NCI-H446 (cell line): ENCODE measurements at places on chromosomes 6 and 20.

DNA sequence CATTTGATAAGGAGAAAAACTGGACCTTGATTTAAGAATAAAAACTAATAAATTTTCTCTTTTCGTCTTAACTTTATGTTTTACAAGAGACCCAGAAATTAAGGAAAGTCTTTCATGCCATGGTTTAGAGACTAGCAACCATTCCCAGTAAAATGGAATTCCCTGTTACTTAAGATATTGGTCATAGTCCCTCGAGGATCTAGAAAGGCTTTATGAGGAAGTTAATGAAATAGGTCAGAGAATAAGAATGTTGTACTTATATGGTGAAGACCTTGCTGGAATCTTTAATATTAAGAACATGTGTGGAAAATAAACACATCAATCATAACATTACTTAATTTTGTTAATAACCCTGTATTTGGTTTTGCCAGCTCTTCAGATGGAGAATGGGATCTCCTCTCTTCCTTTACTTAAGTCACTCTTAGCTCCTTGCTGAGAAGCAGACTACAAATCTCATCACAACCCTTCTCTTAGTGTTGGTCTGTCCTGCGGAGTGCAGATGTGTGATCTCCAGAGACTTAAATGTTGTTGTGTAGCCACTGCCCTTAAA lies 382.9 kb downstream of the QKI start:
- no peak for DNase-seq

DNA sequence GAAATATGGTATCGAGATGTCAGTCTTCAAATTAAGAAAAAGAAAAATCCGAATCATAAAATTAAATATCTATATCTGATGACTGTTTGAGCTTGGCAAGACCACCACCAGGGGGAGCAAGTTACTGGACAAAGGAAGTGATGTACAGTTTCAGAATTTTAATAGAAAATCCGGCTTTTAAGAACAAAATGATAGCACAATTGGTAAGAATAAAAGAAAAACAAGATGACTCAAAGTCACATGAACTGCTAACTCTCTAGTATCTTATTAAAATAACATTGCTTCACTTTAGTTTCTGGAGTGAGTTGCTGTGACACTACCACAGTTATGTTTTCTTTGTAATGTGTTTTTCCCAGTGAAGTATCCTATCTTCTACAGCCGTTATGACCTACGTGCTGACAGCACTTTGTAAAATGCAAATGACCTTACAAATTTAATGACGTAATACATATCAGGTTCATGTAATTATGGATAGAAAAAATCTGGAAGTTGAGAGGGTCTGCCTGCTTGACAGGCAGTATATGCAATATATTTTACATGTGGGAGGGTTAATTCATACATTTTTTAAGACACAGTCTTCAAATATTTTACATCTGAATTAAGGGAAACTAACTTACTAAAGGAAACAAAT lies 405.3 kb upstream of the HS3ST5 start:
- DNase-seq: peak; percentile 53

- DNase-seq: no peak
Observed at GRCh38 chr6:167337675-167338449, 13.0 kb downstream of the TTLL2 start.

- DNase-seq: no peak
Observed at GRCh38 chr20:14707865-14708596, 370.6 kb upstream of the FLRT3 start.

GRCh38 chr6:26592649-26593048 lies 4.1 kb upstream of the ABT1 start:
- no peak for DNase-seq

DNA sequence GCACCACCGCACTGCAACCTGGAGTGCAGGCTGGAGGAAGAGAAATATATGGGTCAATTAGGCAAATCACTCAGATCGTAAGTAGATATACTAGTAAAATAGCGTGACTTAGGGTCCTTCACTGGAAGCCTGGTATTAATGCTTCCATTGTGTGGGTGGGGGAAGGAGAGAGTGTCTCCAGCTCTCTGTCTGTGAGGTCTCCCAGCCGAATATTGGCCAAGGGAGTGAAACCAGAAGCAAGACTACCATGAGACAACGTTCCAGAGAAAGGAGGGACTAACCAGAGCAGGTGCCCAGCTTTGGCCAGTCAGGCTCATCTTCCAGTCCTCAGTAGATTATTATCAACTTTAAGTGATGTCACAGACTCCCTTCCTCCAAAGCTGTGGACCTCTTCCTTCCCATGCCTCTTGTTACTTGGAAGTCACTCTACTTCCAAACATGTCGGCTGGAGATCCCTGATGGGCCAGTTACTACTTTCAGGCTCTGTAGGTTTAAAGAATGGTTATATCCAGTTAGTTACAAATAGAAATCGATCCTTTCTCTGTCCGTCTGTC lies 28.8 kb downstream of the MTHFD1L start:
- DNase-seq: no peak

- no peak for DNase-seq
Observed at GRCh38 chr6:31400467-31401289, 2.7 kb upstream of the MICA start.

DNA sequence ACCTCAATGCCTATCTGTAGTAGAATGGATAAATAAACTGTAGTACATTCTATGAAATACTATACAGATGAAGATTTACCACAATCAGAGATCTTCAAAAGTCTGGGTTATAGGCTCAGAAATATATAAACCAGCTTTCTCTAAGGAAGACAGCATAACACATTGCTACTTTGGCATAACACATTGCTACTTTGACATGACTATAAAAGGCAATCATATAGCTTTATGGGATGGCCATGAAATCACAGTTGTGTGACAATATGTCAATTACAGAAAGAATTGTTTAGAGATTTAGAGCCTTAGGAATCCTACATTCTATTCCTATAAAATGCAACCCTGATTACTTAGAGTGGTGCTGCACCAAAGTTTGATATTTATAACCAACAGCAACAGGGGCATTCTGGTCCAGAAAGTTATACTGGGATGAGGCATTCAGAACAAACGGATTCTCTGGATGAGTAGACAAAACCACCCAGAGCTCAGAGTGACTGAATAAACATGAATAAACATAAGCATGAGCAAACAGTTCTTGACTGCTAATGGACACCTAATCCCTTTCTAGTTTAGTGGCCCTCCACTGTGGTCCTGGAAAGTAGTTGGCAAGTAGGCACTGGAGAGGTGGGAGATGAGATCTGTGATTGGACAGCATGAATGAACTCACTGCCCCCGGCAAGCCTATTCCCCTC lies 12.0 kb downstream of the TTI1 start:
- no peak for DNase-seq

DNA sequence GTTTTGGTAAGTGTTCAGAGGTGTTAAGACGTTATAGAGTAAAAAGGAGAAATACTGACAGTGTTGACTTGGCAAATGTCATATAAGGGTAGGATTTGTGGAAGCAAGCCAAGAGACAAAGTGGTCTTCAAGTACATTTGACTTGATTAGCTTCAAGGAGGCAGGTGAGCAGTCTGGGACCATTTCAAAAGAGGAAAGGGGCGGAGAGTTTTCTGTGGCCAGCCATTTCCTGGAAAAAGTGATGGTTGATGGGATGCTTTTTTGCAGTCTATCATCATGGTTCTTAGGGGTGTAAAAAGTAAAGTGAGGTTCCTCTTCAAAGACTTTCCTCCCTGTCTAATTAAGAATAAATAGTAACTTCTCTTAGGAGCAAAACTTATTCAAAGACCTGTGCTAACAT lies 28.7 kb downstream of the FKBP1A start:
- DNase-seq: no peak

GRCh38 chr6:75788894-75789293 lies 39.9 kb downstream of the MYO6 start:
- DNase-seq: no peak

GRCh38 chr20:652615-653109 lies 338 bp downstream of the SRXN1 start:
- no peak for DNase-seq

GRCh38 chr6:165721356-165721755 lies 58.3 kb upstream of the PDE10A start:
- no peak for DNase-seq
